ELF-1 (cell line): ENCODE measurements at places on chromosomes 1 and 21.

DNA sequence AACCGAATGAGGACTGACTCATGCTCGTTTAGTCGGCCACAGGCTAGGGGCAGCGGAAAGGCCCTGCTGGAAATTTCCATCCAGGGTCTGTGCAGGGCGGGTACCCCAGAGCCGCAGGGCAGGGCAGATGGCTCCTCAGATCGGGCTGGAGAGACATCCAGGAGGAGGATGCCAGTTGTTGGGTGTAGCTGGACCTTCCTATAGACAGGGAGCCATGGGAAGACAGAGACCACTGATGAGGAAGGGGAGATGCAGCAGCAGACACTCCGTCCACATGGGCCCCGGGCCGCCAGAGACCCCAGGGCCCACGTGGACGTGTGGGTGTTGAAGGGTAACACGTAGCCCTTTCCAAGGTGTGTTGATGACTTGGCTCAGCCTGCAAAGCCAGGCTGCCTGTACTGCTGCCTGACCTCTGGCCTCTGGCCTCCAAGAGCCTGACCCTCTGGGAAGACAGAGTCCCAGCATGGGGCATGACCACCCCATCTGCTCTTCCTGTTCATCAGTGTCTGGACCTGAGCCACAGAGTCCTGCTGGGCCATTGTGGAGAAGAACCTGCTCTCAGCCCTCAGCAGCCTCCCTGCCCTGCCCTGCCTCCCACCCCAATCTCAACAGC is 4.8 kb downstream of the GNG4 start:
- no peak for DNase-seq

DNA sequence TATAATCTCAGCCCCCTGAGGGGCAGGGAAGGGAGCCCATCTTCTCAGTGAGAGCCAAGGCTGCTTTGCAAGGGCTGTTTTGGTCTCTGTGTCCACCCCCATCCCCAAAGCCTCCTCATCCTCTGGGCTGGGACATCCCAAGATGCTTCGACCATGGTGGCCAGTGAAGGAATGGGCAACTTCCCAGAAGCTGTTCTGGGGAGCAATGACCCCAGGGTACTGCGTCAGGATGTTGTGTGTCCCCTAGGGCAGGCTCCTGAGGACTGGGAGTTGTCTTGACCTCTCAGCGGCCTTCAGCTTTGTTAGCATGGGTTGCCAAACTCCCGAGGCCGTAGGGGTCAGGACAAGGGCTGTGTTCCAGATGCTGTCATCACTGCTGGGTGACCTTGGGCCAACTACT is 238.4 kb upstream of the POU3F1 start:
- DNase-seq, result no peak

DNA sequence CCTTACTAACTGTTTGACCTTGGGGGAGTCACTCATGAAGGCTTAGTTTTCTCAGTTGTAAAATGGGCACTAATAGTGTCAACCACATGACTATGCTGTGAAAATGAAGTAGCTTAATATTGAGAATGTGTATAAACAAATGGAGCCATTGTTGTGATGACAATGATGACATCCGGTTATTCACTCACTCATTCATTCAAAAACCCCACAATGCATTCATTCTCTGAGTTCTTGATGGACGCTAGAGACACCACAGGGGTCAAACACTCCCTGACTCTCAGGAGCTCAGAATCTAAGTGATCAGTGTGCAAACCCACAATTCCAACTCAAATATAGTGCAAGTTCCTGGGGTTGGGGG is 138.9 kb downstream of the FOXD2 start:
- DNase-seq, result no peak

DNA sequence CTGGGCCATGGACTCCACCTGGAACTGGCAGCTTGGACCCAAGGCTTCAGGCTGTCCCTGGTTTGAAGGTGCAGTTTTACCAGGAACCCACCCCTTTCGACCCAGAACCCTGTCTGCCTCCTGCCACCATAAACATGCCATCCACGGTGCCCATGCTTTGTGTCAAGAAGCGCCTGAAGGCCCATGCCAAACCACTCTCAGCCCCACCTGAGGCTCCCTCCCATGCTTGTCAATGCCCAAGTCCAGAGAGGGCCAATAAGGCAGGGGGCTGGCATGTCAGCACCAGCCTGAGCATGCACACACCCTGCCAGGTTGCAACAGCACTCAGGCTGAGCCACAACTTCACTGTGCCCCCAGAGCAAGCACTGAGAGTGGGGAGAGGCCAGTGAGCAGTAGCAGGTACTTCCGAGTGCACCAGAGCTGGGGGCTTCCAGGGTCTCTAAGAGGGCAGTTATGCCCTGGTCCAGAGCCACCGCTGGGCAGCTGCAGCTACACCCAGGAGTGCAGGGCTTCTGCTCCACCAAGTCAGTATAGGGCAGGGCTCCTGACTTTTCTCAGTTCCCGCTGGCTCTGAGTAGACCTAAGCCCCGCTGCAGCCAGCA is 1256.0 kb downstream of the AMY1C start:
- no peak for DNase-seq

- no peak for DNase-seq
Observed at GRCh38 chr21:27589781-27590180, 622.9 kb upstream of the ADAMTS5 start.

GRCh38 chr1:39690794-39691382 is 345 bp downstream of the HPCAL4 start:
- no peak for DNase-seq

DNA sequence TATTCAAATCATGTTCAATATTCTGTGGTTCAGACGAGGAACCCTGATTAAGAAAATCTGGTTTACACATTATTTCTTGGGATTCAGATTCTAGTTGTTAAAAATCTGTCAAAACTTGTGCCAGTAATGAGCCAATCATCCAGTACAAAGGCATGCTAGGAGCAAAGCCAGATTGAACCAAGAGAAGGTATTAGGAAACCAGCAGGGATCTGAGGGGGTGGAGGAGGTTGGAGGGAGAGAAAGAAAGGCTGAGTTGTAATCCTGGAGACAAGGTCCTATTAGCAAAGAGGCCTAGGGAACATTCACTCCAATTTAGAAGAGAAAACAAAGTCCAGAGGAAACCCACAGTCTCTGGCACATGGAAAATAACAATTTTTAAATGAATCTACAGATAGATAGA is 352.9 kb downstream of the LTN1 start:
- no peak for DNase-seq

DNA sequence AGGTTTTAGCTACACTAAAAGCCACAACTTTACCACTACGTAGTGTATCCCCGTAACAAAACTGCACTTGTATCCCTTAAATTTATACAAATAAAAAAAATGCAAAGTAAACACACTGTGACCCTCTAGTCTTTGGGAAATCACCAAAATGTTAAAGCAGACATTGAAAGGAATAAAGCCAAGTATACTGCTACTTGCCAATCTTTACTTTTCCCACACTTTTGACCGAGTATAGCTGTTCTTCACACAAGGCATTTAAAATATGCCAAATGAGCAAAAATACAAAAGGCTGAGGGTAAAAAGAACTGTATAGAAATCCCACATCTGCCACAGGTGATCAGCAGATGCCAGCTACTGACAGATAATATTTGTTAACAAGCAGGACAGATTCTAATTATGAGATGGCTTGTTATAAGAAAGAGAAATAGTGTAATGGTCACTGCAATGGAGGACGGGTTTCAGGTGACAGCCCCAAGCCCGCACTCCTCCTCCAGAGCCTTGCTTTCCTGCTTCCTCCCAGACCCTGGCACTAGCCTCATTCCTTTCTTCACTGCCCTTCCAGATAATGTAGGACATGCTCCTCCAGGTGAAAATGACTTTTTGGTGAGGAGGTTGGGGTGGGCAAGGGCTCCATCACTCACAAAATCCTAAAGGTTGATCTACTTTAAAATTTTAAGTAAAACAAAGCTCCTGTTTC is 18.1 kb downstream of the KCNT2 start:
- no peak for DNase-seq

GRCh38 chr1:206011057-206011456 is 7.9 kb upstream of the RAB7B start:
- no peak for DNase-seq

- peak; percentile 3 for DNase-seq
Observed at GRCh38 chr1:177164380-177165068, at the start of gene ASTN1. TSS of gene ASTN1 (minus strand) at chr1:177164712. CDS start at chr1:177164676, 36 bp downstream.

DNA sequence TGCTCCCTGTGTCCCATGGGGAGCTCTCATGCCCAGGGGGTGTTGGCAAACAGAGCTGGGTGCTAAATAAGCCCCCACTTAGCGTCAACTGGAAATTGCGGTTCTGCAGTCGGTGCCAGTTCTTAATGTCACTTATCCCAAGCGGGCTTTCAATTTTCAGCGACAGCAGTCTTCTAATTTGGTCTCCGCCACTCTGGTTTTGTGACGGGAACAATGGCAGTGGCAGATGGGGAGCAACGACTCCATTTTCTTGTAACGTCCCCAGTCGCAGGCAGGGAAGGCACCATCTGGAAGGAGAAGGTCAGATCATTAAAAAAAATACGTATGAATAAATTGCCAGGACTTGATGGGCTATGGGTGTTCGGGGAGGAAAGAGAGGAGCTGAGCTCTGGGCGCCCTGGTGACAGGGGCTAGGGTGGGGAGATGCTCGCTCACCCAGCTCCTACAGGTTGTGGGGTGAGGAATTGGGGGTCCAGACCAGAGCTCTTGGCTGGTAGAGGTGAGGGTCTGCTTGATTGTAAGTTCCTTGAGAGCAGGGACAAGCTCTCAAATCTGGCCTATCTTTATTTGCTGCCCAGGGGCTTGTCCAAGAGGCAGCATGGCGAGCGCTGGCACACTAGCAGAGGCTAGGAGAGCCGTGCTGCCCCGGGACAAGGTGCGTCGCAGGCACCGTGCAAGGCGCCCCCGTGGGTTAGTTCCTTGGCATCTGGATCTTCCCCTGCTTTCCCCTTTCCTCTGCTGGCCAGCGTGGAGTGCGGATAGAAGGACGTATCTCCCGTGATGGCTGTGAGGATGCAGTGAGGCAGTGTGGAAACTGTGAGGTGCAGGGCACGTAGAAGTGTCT is 105.8 kb downstream of the ARHGEF10L start:
- no peak for DNase-seq

GRCh38 chr1:31771891-31772668 is 7.9 kb upstream of the ADGRB2 start:
- peak; percentile 43 for DNase-seq

DNA sequence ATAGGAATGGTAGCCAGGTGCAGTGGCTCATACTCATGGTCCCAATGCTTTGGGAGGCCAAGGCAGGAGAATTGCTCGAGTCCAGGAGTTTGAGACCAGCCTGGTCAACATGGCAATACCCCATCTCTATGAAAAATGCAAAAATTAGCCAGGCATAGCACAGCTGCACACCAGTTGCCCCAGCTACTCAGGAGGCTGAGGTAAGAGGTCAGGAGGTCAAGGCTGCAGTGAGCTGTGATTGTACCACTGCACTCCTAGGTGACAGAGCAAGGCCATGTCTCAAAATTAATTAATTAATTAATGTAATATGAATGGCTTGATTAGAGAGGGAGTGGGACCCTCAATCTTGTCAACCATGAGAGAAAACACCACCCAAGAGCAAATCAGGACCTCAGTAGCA is 198.7 kb upstream of the DUSP10 start:
- no peak for DNase-seq

GRCh38 chr1:160436966-160437365 is 36.6 kb downstream of the VANGL2 start:
- no peak for DNase-seq

GRCh38 chr1:89672489-89673183 is 39.7 kb downstream of the LRRC8C start:
- no peak for DNase-seq

GRCh38 chr1:208184966-208185654 is 59.1 kb downstream of the PLXNA2 start:
- no peak for DNase-seq

DNA sequence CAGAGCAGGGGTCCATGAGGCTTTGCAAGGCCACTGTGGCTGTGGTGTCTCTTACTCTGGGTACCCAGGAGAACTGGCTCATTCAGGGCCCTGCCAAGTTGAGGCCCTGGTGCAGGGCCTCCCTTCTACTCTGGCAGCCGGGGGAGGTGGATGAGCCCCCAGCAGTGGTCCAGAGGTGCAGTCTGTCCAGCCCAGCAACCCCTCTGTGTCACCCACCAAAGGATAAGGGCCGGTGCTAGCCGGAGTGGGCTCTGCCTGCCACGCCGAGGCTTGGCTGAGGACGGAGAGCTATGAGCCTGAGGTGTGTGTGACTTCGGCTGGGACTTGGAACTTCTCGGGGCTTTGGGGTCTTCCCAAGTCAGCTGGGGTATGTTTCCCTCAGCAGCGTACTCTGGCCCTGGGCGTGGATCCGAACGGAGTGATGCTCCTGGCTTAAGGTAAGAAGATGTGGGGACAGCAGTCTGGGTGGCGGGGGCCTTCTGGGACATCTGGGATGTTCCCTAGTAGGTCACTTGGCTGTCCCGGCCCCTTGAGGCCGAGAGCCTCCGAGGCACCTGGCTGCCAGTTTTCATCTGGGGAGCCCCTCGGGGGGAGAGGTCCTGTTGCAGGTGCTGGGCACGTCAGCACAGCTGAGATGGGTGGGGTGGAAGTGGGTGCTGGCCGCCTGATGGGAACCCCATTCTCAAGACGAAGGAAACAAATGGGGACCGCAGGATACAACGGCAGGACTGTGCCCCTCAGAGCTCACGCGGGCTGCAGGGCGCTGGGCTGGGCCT is 25.9 kb downstream of the RUNX3 start:
- DNase-seq, result no peak

DNA sequence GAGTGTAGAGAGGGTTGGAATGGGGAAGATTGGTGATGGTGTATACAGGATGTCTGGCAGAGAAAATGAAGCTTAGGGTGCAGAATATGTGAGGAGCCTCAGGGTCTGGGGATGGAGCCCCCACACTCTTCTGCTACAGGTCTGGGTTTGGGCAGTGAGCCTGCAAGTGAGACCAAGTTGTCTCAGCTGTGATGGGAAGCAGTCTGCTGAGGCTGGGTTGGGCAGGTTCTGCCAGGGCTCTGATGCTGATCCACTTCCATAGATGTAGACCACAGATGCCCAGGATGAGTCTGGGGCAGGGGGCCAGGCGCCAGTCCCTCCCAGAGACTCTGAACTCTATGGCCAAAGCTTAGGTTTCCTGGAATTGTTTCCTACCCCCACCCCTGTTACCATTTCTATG is 516.9 kb downstream of the PTPRU start:
- DNase-seq, result no peak

DNA sequence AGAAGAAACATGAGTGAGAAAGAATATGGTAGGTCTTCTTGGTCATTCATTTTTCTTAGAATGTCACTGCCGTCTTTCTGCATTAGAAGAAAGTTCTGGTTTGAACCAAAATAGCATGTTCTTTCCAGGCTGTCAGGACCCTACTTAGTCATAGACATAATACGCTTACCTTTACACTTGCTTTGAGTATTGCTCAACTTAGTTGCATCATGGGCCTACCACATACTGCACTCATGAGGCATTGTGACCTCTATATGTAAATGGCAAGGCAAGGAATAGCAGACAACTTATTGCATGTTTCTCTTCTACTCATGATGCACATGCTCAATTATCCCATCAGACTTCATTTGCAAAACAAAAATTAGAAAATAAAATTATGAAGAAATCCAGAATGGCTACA is 415.0 kb downstream of the HLX start:
- no peak for DNase-seq

- no peak for DNase-seq
Observed at GRCh38 chr1:65538664-65539063, 118.2 kb downstream of the LEPR start.

DNA sequence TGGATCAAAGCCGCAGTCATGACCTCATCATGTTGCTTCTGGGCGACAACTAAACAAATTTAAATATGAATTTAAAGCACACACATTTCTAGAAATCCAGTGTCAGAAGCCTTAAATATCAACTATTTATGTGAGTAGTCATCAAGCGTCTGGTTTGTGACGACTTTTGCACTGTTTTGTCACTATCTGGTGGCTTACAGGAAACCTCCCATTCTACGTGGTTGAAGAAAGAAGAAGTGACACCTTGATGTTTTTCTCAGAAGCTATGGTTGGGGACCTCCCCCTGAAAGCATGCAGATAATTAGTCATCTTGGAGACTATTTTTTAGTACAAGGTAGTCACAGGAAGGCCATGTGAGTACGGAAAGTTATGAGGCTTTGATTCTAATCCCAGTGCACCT is 58.5 kb downstream of the TENT5C start:
- no peak for DNase-seq
